ENCODE measurements at places on chromosomes 2 and 18.

DNA sequence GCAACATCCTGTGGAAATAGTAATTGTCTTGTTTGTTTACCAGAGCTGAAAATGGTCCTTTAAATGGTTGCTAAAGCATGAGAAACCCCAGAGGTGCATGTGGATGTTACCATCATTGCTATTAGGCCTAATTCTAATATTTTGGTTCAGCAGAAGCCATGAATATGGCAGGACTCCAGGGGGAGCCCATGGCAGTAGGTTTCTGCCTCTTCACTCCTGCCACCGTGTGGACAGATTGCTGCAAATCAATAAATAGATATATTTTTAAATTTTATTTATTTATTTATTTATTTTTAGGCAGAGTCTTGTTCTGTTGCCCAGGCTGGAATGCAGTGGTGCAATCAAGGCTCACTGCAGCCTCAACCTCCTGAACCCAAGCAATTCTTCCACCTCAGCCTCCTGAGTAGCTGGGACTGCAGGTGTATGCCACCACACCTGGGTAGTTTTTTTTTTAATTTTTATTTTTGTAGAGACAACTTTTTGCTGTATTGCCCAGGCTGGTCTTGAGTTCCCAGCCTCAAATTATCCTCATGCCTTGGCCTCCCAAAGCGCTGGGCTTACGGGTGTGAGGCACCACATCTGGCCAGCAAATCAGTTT lies 54.9 kb upstream of the CAPN13 start:
- DNase-seq: peak; percentile 1

- no peak for DNase-seq
These were observed 197.6 kb downstream of the SETBP1 start for GRCh38 chr18:44878335-44878734.

DNA sequence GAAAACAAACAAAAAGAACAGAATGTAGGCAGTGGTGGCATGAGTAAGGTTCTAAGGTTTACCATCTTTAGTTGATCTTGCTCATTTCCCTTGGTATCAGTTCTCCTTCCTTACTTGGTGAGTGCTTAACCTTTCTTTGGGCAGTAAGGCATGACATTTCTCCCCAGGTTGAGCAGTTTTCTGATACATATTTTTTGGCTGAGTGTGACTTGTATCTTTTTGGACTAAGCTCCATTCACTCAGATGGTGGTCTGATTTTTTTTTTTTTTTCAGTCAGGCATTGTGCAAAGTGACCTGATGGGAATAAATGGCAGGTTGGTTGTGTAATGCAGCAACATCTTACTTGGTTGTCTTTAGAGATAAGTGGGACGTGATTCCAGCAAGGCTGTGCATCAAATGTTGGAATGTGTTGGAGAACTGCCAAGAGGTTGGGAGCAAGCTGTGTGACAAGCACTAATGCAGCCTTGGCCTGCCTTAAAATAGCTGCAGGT lies 15.1 kb downstream of the SPTBN1 start:
- DNase-seq: no peak

DNA sequence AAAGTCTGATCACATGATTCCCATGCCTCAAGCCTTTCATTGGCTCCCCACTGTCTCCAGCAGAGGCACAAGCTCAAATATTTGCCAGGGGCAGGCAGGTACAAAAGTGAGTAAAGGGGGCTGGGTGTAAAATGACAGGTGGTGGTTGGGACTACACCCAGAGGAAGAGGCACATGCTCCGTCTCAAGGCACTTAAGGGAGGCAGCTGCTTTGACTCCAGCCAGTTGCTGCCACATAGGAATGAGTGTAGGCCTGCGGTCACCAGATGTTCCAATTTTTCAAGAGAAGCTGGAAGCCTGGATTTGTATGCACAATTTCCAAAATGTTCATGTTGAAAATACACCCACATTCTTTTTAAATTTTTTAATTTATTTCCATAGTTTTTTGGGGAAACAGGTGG lies 164.4 kb downstream of the UPP2 start:
- DNase-seq: no peak

GRCh38 chr2:234873828-234874173 lies 78.0 kb upstream of the SH3BP4 start:
- no peak for DNase-seq

- no peak for DNase-seq
These were observed 394.4 kb downstream of the SOCS6 start for GRCh38 chr18:70683263-70683662.
